ENCODE measurements at places on chromosomes 12 and 14.

DNA sequence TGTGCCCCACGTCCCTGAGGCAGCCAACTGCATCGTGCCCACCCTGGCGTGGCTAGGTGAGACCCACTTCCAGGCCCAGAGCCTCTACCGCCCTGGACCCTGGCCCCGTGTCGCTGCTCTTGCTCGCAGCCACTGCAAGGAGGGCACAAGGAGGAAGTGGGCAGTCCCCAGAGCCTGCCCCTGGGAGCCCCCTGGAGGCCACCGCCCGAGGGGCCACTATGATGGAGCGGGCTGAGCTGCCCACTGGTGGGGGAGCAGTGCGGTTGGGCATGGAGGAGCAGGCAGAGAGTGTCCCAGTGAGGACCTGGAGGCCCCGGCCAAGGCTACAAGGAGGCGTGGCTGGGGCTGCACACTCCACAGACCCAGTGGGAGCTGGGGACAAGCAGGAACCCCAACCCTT is 323.6 kb downstream of the PCNX1 start:
- no peak for DNase-seq

- peak; percentile 86 for DNase-seq
Measured at GRCh38 chr12:127162902-127163301, 1104.1 kb upstream of the TMEM132C start.

DNA sequence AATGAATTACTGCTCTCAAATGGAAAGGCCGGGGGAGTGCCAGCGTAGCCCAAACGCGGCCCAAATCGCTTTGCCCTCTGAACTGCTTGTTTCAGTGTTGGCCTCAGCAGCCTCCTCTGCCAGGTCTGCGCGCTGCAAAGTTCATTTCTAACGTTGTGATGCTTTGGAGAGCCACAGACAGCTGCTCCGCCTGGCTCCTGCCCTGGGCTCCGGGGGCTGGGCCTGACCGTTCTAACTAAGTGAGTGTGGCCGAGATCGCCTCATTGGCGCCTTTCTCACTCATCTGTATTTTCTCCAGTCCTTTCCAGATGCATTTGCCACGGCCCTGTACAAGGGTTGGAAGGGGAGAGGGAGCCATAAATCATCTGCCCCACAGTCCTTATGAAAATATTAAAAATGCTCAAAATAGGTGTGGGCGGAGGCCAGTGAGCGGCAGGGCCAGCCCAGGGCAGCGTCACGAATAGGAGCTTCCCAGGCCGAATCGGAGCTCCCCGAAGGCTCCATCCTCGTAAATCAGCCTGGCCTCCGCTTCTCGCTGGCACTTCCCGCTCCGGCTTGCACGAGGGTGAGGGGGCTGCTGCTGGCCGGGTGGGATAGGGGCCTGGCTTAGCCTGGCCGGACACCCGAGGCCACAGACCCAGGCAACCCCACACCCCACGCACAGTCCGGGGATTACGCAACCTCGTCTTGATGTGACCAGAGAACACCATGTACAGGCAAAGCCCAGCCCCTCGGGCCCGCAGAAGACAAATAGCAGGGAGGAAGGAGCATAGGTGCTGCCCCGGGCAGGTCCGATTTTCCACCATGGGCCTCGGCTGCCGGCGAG is 196.6 kb upstream of the DIO3 start:
- peak; percentile 17 for DNase-seq

DNA sequence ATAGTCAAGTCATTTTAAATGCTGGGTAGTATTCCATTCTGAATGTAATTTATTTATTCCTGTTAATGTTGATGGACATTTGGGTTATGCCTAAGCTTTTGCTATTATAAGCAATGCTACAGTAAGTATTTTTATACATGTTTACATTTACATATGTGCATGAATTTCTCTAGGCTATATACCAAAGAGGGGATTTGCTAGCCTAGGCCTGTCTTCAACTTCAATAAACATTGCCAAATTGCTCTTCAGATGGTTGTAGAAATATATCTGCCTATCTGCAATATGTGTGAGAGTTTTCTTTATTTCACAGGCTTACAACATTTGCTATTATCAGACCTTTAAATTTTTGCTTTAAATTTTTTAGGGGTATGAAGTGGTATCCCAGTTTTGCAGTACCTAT is 87.0 kb downstream of the MIPOL1 start:
- no peak for DNase-seq

DNA sequence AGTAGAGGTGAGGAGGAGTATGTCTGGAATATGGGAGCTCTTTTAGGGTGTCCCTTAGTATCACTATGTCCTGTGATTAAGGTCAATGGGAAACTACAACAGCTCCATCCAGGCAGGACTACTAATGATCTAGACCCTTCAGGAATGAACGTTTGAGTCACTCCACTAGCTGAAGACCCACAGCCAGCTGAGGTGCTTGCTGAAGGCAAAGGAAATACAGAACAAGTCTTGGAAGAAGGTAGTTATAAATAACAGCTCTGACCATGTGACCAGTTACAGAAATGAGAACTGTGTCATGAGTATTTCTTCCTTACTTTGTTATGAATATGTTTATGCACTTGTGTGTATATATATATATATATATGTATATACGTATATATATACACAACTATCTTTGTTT is 40.5 kb upstream of the USP44 start:
- DNase-seq, result peak; percentile 63
